Stimulated activated CD8-positive, alpha-beta memory T cell treated with anti-CD3 and anti-CD28 coated beads, Interleukin-4, amount 100 ng/mL, for 1 hour (primary cell): ENCODE measurements at places on chromosomes 2 and 18.

DNA sequence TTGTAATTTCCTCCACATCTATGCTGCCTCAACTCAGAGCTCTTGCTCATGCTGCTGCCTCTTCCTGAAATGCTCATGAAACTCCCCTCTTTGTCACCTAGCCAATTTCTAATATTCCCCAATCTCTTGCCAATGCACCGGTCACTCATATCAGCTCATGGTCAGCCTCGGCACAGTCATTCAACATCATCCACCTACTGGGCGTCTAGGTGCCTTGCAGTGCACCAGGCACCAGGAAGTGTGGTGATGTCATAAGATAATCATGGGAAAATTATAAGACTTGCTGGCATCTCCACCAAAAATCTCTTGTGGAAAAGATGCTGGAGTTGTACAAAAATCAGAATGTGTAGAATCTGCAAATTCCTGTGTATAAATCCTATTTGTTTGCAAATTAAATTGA, 52.6 kb upstream of the RAB27B start:
- DNase-seq: no peak

DNA sequence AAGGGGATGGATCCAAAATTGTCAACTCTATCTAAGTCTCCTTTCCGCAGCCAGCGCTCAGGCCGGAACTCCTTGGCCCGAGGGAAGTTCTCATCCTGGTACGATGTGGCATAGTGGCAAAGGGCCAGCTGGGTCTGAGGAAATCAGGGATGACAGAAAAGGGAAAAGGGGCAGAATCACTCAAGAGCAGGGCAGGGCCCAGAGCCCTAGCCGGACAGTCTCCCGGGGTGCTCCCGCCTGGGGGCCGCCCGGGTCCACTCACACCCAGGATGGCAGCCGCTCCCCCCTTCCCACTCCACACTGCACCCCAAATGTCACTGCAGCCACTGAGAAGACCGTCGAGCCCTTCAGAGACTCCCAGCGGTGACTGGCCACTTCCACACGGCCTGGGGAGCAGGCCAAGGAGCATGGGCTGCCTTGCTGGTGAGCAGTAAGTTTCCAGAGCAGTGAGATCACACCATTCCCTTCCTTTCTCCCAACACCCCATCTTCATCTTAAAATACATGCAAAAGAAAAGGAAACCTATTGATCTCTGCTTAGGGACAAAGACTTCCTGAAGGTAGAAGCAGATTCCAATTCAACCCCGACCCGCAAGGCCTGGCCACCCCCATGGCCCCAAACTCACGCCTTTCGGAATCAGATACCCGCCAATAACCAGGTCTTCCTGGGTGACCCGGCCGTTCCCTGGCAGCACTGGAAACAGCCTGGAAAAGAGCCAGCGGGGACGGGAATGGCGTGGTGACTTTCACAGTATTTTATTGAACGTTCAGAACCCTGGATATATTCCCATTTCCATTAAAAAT, 26.7 kb downstream of the CYP27C1 start:
- DNase-seq: no peak

DNA sequence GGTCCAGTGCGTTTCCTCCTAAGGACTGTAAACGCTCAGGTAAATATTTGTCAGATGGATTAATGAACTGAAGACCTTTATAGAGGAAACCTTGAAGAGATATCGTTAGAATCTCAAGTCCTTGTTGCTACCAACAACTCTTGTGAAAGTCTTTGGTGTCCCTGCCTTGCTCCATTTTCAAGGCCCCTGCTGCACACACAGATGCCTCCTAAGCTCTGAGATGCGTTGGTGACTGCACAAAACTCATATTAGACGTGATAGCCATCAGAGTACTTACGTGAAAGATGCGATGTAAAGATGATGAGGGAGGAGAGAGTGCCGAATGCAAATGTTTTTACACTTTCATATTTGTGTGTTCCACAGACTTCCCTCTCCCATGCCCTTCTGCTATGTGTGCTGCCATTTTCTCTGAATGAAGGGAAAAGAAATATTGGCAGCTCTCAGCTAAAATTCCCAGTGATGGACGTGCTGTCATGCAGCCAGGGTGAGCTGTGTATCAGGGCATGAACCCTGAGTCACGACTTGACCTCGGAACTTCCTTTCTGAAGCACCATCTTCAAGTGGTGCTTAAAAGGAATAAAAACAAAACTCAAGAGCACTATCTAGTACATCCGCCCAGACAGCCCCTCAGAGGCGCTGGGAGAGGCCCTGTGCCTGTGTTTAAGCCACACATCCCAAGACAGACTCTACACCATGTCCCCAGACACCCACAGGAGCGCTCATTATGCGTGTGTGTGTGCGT, 117.4 kb downstream of the FAM210A start:
- DNase-seq: no peak

DNA sequence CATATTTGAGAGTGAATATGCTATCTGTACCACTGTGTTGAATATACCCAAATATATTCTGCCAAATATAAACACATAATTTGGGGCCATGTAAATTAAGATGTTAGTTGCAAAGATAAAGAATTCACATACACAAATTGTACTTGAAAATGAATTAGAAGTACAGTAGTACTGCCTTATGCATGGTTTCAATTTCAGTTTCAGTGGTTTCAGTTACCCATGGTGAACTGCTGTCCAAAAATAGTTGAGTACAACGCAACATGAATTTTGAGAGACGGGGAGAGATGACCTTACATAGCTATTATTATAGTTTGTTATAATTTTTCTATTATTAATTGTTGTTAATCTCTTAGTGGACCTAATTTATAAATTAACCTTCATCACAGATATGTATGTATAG, 1313.0 kb upstream of the FAM98A start:
- DNase-seq: no peak

GRCh38 chr2:133109772-133110171, 439.8 kb upstream of the LYPD1 start:
- DNase-seq: no peak

- DNase-seq: no peak
These were observed 83.6 kb downstream of the MREG start for GRCh38 chr2:215929602-215930335.

DNA sequence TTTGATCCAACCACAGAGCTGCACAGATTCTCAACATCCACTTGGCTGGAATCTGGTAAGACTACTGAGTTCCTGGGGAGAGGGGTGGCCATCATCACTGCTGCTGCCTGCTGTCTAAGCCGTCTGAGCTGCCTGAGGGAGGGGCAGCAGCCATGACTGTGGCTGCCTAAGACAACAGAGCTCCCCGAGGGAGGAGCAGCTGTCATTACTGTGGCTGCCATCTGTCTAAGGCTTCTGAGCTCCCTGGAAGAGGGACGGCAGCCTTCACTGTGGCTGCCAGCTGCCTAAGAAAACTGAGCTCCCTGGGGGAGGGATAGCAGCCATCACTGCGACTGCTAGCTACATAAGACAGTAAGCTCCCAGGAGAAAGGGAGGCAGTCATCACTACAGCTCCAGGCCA, 584.4 kb downstream of the NR4A2 start:
- no peak for DNase-seq

GRCh38 chr2:63735931-63736330, 105.8 kb upstream of the UGP2 start:
- DNase-seq: no peak

DNA sequence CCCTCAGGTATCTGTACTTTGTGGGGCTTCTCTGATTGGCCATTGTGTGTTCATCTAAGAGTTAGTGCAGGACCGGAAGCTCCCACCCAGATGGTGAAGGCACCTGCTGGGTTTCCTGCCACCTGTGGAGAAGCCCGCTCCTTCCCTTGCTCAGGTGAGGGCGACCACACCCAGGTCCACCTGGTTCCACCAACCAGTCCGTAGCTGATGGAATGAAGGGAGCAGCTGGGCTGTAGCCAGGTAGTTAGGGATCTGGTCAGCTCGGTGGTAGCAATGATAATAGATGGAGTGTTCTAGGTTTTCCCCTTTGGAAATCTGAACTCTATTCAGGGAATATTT, 16.0 kb downstream of the SH3BP4 start:
- no peak for DNase-seq

GRCh38 chr2:229314117-229314516, 43.0 kb upstream of the PID1 start:
- DNase-seq: no peak

DNA sequence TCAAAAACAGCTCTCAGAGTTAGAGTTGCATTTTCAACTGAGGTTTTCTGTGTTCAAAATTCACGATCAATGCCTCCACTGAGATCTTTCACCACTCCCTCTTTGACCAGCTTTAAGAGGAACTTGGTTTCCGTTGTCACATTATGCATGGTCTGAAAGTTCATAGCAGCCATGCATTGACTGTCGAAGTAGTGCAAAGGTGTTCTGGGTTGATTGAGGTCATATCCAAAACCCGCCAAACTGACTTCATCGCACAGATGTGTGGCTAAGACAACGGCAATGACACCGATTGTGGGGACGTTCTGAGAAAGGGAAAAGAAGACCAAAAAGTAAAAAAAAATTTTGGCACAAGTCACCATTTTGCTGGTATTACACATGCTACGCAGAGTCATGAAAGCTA, 48.7 kb downstream of the ST3GAL5 start:
- no peak for DNase-seq

GRCh38 chr2:5932556-5933469, 240.6 kb downstream of the SOX11 start:
- DNase-seq: no peak

GRCh38 chr2:13354031-13354430, 637.3 kb downstream of the TRIB2 start:
- DNase-seq: no peak

- no peak for DNase-seq
These were observed 84.1 kb upstream of the RTN4 start for GRCh38 chr2:55134316-55134706.

GRCh38 chr2:45960057-45960863, 308.8 kb downstream of the PRKCE start:
- no peak for DNase-seq

- no peak for DNase-seq
These were observed 306.2 kb upstream of the KCNJ3 start for GRCh38 chr2:154392256-154392655.

DNA sequence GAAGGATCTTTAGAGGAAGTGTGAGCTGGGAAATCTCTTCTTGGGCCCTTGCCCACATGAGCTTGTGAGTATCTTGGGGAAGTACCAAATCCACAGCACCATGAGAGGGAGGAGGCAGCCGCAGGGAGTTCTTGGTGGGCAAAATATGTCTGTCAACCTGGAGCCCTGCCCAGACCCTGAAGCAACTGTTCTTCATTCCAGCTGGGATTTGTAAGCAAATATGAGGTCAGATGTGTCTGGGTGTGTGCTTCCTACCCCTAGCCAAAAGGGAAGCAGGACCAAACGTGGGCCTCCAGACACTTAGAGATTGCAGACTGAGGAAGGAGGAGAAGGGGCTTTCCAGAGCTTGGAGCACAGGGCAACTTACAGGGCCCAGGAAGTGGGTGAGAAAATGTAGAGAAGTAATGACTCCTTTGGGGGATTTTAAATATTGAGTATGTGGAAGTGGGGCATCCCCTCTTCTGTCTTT, 41.9 kb downstream of the TMEM247 start:
- no peak for DNase-seq
